CD4-positive, alpha-beta memory T cell (primary cell): ENCODE measurements at places on chromosomes 16 and 17. TPM values are rescaled to one million over a fixed set of nuclear protein-coding genes. Genes with fewer than 3 reads are reported as not detected.

DNA sequence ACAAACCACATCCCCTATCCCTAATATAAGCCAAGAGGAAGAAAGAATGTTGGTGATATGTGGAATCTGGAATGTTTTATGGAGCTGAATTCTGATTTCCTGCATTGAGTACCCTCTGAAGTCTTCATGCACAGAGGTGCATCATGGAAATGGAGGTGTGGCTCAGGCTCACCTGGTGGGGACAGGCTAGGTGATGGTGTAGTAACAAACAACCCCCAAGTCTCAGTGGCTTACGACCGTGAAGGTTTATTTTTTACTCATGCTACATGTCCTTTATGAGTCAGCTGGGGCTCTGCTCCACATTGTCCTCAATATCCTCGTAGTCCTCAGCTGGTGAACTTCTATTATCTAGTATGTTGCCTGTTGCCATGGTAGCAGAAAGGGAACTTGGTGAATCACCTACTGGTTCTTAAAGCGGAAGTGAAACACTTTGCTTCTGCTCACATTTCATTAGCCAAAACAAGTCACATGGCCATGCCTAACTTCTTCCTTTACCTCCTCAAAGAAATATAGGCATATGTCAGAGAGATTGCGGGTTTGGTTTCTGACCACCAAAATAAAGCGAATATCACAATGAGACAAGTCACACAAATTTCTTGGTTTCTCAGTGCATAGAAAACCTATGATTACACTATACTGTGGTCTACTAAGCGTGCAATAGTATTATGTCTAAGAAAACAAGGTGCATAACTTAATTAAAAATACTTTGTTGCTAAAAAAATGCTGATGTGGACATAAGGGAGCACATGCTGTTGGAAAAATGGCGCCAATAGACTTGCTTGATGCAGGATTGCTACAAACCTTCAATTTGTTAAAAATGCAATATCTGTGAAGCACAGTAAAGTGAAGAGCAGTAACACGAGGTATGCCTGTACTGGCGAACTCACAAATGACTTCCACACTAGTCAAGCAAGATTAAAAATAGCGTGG is at the start of gene PMFBP1:
Gene PMFBP1 (minus strand): TSS at position 51 of the 930 bp plus-strand sequence. CDS start 947 bp downstream, outside the sequence.
- no peak for DNase-seq

DNA sequence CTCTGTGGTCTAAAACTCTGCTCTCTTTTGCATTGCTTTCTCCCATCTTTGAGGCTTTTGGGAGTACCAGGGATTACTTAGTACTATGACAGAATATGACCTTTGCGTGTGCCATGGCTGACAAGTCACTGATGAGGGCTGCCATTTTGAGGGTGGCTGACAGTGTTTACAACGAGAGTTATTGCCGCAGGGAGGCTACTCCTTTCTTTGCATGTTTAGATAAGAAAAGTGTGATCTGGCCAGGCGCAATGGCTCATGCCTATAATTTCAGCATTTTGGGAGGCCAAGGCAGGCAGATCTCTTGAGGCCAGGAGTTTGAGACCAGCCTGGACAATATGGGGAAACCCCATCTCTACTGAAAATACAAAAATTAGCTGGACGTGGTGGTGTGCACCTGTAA is 77.5 kb downstream of the GSG1L start:
- no peak for DNase-seq

PDE6G gene
- polyA plus RNA-seq: 1.2 TPM

GRCh38 chr16:27303256-27304100 is 10.3 kb upstream of the IL4R start:
- no peak for DNase-seq

KCNG4 gene
- polyA plus RNA-seq: not detected

DNA sequence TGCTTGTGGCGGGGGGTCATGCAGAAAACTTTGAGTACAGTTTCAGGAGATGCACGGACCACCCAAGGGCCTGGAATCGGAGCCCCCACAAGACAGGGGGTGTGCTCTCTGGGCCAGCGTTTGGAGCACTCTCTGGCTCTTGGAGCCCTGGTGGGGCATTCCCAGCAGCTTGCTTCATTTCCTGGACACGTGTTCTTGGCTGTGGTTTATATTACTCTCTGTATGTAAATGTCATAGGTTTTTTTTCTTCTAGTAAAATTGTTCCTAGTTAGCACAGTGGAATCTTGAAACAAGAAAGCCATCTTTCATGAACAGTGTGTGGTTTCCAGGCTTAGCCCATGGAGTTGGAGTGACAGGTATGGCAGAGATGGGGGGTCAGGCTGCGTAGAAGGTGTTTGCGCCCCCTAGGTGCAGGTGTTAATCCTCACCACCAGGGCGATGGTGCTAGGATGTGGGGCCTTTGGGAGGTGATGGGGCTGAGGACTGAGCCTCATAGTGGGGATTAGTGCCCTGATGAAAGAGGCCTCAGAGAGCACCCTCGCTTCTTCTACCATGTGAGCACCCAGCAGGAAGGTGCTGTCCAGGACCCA is 79.8 kb downstream of the JPH3 start:
- no peak for DNase-seq
